ENCODE measurements at places on chromosomes 7 and 10.

- no peak for DNase-seq
Measured at GRCh38 chr10:84550756-84551436, 222.5 kb downstream of the CCSER2 start.

DNA sequence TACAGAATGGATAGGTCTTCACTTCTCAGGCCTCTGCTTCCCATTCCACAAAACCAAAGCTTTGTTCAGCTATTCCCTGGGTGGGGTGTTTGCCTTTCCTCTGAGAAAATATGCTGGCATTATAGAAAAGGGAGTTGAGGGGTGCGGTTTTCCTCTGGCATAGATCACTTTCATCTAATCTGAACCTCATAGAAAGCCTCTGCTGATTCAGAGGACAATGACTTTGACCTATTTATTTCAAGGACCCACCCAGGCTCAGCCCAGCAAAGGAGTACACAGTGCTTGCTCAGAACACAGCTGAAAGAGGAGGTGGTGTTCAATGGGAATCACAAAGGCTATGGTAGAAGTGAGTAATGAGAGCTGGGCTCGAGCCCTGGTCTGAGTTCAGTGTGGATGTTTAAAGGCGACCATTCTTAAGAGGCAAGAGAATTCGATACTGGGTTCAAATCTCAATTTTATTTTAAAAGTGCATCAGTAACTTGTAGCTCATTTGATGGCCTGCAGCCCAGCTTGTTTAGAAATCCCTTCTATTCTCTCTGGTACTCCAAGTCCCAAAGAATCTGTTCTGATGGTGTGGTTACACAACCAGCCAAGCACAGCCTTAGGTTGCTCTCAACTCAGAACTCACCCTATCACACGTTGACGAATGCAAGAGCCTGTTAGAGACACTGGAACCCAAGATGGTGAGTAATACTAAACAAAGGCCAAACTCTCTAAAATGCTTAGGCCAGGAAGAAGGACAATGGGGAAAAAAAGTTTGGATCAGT lies 1012.8 kb downstream of the LRMDA start:
- no peak for DNase-seq

DNA sequence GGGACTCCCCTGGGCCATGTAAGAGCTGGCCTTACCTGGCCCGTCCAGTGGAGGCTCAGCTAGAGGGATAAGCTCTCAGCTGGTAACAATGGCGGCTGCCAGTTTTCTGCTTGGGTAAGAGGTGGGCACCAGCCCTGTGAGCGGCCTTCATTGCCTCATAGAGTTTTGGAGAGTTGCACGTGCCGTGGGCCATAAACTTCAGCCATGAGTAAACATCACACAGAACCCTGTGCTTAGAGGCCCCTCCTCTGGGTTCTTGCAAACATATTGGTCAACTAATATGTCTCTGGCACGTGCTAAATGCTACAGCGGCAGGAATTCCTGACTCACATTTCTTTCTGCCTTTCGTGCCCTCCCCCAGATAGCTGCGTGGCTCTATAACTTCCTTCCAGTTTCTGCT lies 103.9 kb upstream of the LEP start:
- DNase-seq: no peak

DNA sequence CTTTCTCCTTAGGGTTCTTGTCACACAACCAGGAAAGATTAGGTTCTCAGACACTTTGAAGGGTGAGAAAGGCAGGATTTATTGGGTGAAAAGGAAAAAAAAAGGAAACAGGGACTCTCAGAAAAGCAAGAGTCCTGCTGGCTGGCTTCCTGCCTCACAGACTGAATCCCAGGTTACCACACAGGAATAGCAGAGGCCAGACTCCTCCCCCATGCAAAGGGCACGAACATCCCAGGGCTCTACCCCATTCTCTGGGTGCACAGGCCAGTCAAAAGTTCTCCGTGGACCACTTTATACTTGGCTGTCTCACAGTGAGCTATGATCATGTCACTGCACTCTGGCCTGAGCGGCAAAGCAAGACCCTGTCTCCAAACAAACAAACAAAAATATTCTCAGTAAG lies 42.6 kb downstream of the HOXA1 start:
- DNase-seq: no peak

DNA sequence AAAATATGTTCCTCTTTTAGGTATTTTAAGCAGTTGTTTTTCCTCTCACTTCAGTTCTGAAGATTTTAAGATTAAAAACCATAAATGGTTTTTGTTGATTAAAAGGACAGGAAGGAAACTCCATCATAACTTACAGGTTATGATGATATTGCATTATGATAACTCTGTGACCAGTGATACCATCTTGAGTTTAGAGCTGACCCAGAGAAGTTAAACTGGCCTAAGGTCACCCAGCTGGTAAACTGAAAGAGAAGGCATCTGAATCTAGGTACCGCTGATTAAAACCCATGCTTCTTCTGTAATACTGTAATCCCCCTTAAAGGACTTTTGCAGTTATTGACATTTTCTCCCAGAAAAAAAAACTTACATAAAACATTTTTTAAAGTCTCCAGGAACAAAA lies 29.6 kb downstream of the LOXL4 start:
- DNase-seq: no peak

DNA sequence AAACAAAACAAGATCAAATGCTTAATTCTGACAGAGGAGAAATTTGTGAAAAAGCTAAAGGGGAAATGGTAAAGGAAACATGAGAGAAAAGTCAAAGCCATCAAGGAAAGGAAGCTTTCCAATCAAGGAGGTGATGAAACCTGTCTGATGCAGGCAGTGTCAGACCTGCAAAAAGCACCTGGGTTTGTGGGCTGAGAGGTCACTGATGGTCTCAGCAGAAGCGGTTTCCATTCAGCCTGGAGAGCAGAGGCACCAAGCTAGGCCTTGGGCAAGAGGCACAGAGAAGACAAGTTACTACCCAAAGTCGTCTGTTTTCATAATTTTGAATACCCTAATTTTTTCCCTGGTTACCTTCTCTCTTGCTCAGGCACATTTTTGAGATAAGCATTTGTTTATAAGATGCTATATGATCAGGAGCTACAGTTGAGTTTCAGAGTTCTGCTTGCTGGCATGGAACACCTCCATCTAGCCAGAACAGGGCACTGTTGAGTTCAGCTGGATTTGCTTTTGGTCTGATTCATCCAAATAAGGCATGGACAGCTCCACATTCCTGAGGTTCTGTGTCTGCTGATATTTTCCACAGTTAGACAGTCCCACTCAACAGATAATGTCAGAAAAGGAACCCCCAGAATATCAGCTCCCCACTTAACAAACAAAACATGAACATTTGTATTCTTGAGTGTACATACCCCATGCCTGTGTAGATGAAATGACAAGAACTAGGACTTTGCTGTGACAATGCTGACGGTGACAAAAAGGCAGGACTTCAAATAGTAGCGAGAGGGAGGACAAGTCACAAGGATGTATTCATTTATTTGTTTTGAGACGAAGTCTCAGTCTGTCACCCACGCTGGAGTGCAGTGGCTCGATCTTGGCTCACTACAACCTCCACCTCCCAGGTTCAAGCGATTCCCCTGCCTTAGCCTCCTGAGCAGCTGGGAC lies 4.9 kb upstream of the PPIA start:
- DNase-seq: no peak

- DNase-seq: no peak
Measured at GRCh38 chr10:96304230-96304629, at the start of gene DNTT. Gene DNTT, plus strand, starts transcription at chr10:96304434. Its CDS starts 64 bp downstream, at chr10:96304498.

DNA sequence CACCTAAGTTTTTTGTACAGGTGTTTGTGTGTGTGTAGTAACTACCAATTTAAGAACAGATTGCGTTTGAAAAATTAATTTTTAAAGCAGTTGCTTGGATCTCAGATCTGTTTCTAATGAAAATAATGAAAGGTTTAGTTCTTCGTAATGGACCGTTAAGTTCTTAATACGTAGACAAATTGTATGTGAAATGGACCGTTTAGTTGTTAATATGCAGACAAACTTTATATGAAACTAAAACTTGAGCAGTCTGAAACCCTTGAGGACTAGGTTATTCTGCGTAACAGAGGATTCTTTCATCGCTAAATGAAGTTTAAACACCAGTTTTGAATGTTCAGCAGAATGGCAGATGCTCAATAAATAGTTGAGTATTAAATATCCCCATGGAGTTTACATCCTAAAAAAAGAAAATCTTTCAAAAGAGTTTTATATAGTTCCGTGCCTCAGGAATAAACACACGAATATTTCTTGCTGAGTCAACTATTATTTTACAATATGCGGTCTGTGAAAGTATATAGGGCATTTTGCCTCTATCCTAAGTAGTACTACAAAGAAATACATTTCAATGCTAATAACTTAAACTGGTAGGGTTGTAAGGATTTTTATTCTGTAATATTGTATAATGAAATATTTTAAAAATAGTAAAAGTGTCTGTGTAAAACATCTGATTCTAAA lies 1.2 kb downstream of the DBF4 start:
- DNase-seq: no peak

- no peak for DNase-seq
Measured at GRCh38 chr10:132096223-132096622, 30.5 kb downstream of the JAKMIP3 start.

- no peak for DNase-seq
Measured at GRCh38 chr10:129870961-129871621, 93.0 kb downstream of the EBF3 start.

DNA sequence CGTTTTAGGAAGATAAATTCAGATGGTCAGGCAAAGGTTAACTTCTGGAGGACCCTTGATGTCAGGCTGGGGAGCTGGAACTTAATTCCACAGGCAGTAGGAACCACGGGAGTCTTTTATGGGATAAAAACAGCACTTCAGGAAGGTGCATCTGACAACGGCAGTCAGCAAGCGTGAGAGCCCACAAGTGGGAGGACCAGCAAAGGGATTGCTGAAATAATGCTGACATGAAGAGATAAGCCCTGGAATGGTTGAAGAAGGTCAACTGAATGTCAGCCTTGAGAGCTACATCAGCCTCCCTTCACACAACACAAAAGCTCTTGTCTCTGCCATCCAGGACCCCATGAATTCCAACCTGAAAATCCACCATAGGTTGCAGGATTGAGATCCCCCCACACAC lies 138.8 kb downstream of the SORCS1 start:
- no peak for DNase-seq

GRCh38 chr7:65269150-65269856 lies 104.4 kb upstream of the ZNF92 start:
- no peak for DNase-seq

DNA sequence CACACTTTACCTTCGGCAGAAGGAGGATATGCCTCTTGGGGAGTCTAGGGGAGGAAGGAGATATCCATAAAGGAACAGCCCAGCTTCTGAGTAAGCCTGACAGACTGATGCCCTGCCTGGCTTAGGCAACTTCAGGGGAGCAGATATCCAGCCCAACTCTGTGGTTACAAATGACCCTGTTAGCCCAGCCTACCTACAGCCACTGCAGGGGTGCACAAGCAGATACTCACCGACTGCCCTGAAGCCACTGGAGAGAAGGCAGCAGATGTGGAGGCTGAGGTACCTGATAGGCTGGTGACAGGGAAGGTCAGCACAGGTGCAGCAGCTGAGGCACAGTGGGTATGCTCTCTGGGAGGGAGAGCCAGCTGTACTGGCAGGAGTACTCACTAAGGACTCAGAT lies 770.2 kb downstream of the GRID1 start:
- DNase-seq: no peak

DNA sequence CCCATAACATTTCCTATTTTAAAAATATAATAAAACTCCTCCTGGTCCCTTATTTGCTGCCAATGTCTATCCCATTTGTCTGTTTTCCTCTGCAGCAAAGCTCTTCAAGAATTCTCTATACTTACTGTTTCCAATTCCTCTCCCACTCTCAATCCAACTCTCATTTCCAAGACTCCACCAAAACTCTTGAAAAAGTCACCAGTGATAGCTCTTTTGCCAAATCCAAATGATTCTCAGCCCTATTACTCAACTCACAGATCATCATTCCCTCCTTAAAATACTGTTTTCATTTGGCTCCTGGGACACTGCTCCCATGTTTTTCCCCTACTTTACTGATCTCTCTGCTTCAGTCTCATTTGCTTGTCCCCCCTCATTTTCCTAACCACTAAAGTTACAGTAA lies 139.4 kb downstream of the HIBADH start:
- DNase-seq: no peak

DNA sequence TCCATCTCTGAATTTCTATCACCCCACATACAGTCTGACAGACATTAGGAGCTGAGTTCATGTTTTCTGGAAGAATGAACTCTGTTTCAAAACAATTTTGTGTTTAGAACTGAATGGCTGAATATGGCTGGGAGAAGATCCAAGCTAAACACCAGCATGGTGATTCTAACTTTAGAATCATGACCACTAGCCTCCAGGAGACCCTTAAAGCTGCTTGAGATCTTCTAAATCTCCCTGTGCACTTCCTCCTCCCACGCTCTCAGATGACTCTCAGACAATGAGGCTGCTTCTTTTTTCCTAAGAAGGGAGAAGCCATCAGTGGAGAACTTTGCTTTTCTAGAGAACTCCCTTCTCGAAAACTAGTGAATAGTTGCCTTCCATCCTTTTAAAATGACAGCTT lies 711.2 kb downstream of the GRID1 start:
- DNase-seq: no peak

DNA sequence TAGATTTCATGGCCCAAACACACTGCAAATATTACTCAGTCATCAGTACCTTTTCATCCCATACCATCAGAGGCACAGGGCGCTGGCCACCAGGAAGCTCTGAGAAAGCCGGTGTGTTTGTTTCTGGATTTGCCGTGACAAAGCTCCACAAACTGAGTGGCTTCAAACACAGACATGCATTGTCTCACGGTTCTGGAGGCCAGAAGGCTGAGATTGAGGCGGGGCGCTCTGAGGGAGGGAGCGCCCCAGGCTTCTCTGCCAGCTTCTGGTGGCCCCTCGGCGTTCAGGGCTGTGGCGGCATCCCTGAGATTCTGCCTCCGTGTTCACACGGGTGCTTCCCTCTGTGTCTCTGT lies 3.7 kb upstream of the TTYH3 start:
- no peak for DNase-seq

GRCh38 chr7:92709150-92709549 lies 119.0 kb upstream of the FAM133B start:
- no peak for DNase-seq

GRCh38 chr7:80935991-80936780 lies 17.3 kb upstream of the SEMA3C start:
- no peak for DNase-seq

GRCh38 chr10:80988755-80989154 lies 451.1 kb downstream of the SH2D4B start:
- no peak for DNase-seq

DNA sequence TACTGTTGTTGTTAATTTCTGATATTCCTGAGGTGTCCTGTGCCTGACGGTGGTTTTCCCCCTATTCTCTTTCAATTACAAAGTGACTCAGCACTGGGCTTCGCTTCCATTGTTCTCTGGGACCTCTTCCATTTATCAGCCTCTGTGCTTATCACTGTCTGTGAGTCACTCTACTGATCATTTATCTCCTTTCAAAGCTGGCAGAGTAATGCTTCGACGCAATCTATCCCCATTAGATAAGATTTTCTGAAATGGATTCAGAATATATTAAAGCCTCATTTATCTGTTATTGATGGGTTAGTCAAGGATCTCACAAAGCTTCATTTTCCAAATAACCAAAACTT lies 679.2 kb downstream of the SDK1 start:
- DNase-seq: no peak

Measured in activated CD4-positive, alpha-beta T cell treated with anti-CD3 and anti-CD28 coated beads, Interleukin-2, amount 50 U/mL, for 1 hour (primary cell).